ENCODE measurements at places on chromosomes 3 and 15. TPM values are rescaled to one million over a fixed set of nuclear protein-coding genes. Genes with fewer than 3 reads are reported as not detected.

- no peak for DNase-seq
Observed at GRCh38 chr15:70018646-70019600, 78.8 kb downstream of the TLE3 start.

GRCh38 chr15:56815247-56815646 is 81.9 kb upstream of the ZNF280D start:
- DNase-seq, result no peak

GRCh38 chr3:89699229-89699628 is 591.8 kb downstream of the EPHA3 start:
- no peak for DNase-seq

- no peak for DNase-seq
Observed at GRCh38 chr3:69869643-69870042, 129.9 kb upstream of the SAMMSON start.

Gene MYH15
- 0.29 TPM for polyA plus RNA-seq

All from right cardiac atrium (tissue), 5 donors.